ENCODE measurements at places on chromosomes 5 and 9. TPM values are rescaled to one million over a fixed set of nuclear protein-coding genes. Genes with fewer than 3 reads are reported as not detected.

Gene OTULINL
- total RNA-seq, result 13.0 TPM

Gene ITK
- total RNA-seq, result 0.98 TPM

Gene PTPN3
- 12.6 TPM for total RNA-seq

Gene SLC22A4
- 0.08 TPM for total RNA-seq

Gene SLC46A2
- not detected for total RNA-seq

Gene SCGB3A2
- not detected for total RNA-seq

Gene SLC36A2
- total RNA-seq, result not detected

Gene IRX1
- 0.56 TPM for total RNA-seq

Gene HMCN2
- 0.84 TPM for total RNA-seq

Gene INSL4
- not detected for total RNA-seq

Gene PCDHGA11
- 1.4 TPM for total RNA-seq

Gene ARID3C
- total RNA-seq, result not detected

Gene PHF24
- 0.06 TPM for total RNA-seq

Gene GZMA
- 1.5 TPM for total RNA-seq

Gene EQTN
- not detected for total RNA-seq

Gene FOXI1
- total RNA-seq, result 0.24 TPM

Gene CARTPT
- not detected for total RNA-seq

Gene KLHL3
- total RNA-seq, result 2.4 TPM

Gene SLC25A2
- 0.19 TPM for total RNA-seq

Gene F2RL2
- total RNA-seq, result 0.14 TPM

Gene SPINK4
- total RNA-seq, result not detected

Gene CARD6
- total RNA-seq, result 5.0 TPM

Gene RNF208
- 3.3 TPM for total RNA-seq

Gene ZSWIM6
- 5.8 TPM for total RNA-seq

Gene GPRIN1
- 1.1 TPM for total RNA-seq

Gene VLDLR
- 21.4 TPM for total RNA-seq

Gene NEURL1B
- 5.2 TPM for total RNA-seq

Gene WDR38
- not detected for total RNA-seq

Gene ARHGEF37
- 8.7 TPM for total RNA-seq

Gene FGF10
- total RNA-seq, result 5.8 TPM

Gene DNAH5
- total RNA-seq, result 3.1 TPM

Gene CCDC192
- total RNA-seq, result not detected

Gene SPATA9
- total RNA-seq, result 0.51 TPM

Gene PCA3
- not detected for total RNA-seq

Gene PCDHGA4
- total RNA-seq, result 2.4 TPM

Gene IL3
- total RNA-seq, result not detected

Gene HSD17B3
- total RNA-seq, result not detected

Gene GRXCR2
- total RNA-seq, result not detected

Gene CENPH
- total RNA-seq, result 0.88 TPM

Gene PCDHB7
- 0.41 TPM for total RNA-seq

Measured in pancreas (tissue), 10 donors.